ENCODE measurements at places on chromosomes 5 and 9. TPM values are rescaled to one million over a fixed set of nuclear protein-coding genes. Genes with fewer than 3 reads are reported as not detected.

The CBY3 gene
- total RNA-seq: not detected

- no peak for DNase-seq
Observed at GRCh38 chr5:134577022-134577795, 51.7 kb downstream of the JADE2 start.

The SPINK4 gene
- total RNA-seq: 212 TPM

- DNase-seq: no peak
Observed at GRCh38 chr5:23257656-23258055, 249.8 kb upstream of the PRDM9 start.

DNA sequence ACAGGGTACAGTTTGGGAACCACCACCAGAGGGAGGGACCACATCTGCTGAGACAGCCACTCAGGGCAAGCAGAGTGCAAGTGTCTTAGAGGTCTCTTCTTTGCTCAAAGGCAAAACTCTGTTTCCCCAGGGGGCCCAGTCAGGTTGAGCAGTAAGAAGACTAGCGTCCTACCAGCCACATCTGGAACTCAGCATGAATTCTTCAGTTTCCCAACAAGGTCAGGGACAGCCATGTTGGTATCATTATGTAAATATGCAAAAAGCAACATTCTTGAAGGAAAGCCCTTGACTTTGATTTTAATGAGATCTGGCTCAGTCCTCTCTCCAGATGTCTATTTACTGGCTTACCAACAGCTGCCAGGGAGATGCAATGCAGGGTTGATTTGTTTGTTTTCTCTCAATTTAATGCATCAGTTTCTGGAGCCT, 46.7 kb downstream of the TGFBI start:
- no peak for DNase-seq

- DNase-seq: no peak
Observed at GRCh38 chr5:149831492-149831891, 101.4 kb downstream of the PPARGC1B start.

The PCDHB13 gene
- 1.3 TPM for total RNA-seq

DNA sequence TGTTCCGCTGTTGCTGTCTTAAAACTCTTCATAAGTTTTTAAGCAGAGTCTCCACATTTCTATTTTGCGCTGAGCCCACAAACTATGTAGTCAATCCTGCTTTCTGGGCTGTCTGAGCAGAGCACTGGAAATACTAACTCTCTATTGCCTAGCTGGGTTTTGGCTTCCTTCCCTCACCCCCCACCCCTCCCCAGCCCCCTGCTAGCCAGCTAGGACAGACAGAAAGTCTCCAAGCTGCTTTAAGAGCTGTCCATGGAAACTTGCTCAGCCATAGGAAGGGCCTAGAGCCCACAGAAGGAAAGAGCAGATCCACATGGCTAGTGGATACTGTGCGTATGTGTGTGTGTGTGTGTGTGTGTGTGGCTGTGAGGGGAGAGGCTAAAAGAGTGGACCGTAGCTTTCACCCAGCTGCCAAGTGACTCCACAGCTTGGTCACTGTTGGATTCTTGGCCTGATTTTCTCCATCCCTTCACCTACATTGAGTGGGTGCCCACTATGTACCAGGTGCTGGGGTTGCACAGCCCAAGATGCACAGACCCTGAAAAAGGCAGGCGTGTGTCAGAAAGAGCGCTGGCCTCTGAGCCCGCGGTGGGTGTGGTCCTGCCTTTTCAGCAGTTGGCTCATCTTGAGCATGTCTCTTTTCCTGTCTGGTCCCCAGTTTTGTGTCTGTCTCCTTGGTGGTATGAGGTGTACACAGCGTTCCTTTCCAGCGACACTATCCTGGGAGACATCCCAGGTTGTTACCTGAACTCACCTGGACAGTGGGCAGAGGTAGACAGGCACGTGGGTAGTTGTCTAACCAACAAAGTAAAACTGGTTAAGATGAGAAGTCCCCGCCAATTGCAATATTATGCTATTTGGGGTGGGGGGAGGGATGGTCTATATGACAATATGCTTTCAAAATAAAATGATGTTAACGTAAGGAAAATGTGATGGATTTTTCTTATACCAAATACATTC, 5.4 kb upstream of the NKX2-5 start:
- no peak for DNase-seq

DNA sequence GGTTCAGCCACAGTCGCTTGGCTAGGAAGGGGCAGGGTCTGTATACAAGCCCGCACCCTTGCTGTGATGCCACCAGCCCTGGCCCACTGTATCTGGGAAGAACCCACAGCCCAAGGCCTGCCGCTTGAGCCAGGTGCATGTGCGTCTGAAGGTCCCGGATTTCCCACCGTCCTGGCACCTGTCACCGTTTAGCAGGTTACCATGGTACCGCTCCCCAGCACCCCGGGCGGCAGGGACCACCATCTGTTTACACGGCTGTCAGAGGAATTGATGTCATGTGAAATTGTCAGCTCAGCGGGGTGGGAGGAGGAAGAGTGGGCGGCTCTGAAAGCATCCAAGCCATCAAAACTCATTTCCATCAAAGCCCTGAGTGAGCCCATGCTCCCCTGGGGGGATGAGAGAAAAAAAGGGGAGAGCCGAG, 92.7 kb downstream of the HRH2 start:
- DNase-seq: no peak

The GABRA1 gene
- not detected for total RNA-seq

- DNase-seq: no peak
Observed at GRCh38 chr5:42836070-42836769, 24.5 kb upstream of the SELENOP start.

GRCh38 chr9:128610897-128611296, 45.8 kb downstream of the DYNC2I2 start:
- no peak for DNase-seq

DNA sequence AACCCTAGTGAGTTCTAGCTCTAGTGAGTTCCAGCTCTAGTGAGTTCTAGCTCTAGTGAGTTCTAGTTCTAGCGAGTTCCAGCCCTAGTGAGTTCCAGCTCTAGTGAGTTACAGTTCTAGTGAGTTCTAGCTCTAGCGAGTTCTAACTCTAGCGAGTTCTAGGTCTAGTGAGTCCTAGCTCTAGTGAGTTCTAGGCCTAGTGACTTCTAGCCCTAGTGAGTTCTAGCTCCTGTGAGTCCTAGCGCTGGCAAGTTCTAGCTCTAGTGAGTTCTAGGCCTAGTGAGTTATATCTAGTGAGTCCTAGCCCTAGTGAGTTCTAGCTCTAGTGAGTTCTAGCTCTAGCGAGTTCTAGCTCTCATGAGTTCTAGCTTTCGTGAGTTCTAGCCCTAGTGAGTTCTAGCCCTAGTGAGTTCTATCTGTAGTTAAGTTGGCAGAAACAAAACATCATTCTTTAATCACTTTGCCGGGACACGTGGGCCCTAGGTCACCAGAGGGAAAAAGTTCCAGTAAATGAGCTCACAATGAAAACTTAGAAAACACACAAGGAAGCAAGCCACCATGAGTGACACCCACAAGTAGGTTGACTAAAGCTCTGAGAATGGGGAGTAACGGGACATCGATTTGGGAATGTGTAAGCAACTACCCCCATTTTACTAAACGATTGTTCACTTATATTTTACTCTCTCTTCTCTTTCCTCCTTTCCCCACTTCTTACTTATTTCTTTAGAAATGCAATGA, 47.5 kb downstream of the EXD3 start:
- DNase-seq: no peak

DNA sequence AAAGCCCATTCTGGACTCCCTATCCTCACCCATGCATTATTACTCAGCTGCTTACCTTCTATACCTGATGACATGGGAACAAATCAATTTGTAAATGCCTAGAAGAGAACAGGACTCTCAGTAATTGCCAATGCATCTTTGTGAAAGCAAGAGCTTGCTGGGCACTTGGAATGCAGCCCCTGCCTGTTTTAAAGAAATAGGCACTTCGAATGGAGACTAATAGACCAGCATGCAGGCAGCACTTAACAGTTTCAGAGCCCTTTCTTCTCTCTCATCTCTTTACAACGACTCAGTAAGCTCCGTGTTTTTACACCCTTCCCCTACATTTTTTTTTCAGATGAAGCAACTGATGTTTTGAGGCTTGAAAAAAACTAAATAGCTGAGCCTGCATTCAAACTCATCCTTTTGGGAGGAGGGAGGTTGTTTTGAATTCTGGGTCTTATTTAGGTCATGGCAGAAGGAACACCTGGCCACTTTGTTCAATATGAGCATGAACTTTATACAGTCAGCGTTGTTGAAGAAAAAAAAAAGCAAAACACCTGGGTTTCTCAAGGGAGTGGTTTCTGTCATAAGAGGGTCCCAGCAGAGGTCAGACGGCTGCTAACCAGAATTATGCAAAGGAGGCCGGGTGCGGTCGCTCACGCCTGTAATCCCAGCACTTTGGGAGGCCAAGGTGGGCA, 34.6 kb upstream of the WHRN start:
- DNase-seq: no peak

GRCh38 chr9:74032421-74032820, 464.7 kb upstream of the RORB start:
- DNase-seq: no peak

The BHMT2 gene
- 0.90 TPM for total RNA-seq

- DNase-seq: no peak
Observed at GRCh38 chr5:176687881-176688280, 40.6 kb downstream of the TSPAN17 start.

GRCh38 chr5:65292196-65292595, 189.5 kb downstream of the ADAMTS6 start:
- DNase-seq: no peak

DNA sequence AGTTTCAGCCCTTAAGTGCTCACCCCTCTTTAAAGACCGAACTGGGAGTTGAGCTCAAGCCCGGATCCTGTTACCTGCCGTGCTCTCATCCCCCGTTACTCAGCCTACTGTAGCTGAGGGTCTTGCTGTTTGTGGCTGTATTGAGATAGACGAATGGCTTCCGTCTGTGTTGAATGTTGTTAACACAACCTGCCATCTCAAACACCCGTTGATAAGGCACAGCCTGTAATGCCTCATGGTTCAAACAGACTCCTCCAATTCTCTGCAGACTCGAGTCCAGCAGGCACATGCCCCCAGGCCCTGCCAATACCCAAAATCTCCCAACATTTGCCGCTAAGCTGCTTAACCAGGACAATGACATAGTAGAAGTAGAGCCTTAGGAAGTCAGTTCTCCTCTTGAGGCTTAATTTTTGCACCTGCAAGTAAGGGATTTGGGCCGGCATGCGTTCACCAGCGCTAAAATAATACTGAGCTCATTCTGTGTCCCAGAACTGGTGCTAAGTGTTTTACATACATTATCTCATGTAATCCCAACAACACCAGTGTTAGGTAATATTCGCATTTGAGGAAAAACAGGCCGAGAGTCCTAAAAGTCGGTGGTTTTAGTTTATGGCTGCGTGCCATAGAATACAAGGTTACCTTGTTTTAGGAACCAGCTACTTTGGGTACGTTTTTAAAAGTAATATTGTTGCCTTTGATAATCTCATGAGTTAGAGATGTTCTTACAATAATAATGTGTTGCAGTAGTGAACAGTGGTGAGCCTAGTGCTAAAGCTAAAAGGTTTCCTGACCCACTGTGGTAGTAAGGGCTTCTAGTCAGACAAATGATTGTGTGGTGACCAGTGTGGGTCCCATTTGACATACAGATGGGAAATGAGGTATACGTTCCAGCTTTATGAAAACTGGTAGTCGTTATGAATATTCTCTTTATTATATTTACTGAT, 1.5 kb upstream of the RFX3 start:
- DNase-seq: peak; percentile 53

DNA sequence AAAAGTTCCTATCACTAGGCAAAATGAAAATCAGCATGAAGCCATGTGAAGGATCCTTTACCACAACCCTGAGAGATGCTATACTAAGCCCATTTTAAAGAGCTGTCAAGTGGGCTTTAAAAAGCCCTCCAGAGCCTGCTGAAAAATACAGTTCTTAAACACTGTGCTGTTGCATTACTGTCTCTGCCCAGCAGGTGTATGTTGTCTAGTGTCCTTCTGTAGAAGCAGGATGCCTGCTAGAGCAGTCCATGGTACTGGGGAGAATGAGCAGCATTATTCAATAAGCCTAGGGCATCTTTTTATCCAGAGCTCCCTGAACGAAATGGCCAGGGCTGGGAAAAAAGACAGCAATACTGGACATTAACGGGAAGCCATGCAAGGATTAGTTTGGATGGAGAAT, 126.2 kb upstream of the PLCXD3 start:
- DNase-seq: no peak

DNA sequence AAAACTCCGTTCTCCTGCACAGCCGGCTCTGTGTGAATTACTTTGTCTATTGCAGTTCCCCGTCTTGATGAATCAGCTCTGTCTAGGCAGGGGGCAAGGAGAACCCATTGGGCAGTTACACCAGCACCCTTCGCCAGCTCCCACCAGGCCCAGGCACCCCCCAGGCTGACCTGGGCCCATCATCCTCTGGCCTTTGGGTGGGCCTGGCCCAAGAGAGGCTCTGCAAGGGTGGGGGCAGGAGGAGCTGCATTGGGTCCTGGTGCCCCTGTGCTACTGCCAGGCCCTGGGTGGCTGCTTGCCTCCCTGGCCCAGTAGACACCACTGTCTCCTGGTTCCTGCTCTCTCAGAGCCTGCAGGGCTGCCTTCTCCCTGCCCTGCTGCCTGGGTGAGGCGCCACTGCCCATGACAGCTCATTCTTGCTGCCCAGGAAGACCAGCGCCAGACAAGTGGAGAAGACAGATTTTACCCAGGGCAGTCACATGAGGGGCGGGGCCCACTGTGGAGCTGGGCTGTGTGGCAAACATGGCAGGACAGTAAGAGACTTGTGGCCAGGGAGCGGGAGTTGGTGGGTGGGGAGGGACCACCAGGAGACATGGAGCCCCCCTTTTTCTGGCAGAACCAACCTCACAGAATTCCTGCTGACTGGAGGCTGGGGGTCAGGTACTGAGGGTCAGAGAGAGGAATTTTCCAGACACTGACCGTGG, 67.2 kb downstream of the MRPL36 start:
- DNase-seq: peak; percentile 14

- DNase-seq: no peak
Observed at GRCh38 chr9:37911271-37911681, 7.3 kb upstream of the SLC25A51 start.

Measured in colonic mucosa (tissue), 4 donors.